ENCODE measurements at places on chromosomes 2 and 18.

DNA sequence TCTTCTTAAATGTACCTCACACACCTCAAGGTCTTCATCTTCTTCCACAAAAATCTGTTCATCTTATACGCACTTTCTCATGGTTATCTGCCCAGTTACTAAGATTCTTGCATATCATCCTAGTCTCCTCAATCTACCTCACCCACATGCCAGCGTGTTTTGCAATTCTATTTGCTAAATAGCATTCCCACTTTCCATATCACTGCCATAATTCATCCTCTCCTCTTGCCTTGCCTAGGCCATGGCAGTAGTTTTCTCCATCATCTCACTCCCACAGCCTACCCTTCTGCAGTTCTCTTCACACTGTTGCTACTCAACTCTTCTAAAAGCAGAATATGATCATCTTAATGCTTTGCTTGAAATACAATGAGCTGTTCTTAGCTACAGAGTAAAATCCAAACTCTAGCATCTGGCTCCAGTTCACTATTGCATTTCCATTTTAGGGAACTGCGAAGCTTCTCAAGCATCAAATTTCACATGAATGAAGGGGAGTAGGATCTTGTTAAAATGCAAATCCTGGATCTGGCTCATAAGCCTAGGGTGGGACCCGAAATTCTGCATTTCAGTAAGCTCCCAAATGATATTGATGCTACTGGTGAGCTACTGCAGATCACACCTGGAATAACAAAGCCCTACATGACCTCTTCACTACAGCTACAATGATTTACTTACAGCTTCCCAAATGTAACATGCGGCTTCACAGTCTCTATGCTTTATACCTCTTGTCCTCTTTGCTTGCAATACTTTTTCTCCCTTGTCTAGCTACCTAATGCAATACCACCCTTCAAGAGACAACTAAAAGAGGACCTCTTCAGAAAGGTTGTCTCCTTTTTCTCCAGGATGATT lies 293.9 kb downstream of the SATB2 start:
- DNase-seq, result no peak

- no peak for DNase-seq
Measured at GRCh38 chr2:203690441-203691047, 15.9 kb upstream of the CD28 start.

GRCh38 chr18:79403723-79404566 lies 8.2 kb downstream of the NFATC1 start:
- DNase-seq, result no peak

DNA sequence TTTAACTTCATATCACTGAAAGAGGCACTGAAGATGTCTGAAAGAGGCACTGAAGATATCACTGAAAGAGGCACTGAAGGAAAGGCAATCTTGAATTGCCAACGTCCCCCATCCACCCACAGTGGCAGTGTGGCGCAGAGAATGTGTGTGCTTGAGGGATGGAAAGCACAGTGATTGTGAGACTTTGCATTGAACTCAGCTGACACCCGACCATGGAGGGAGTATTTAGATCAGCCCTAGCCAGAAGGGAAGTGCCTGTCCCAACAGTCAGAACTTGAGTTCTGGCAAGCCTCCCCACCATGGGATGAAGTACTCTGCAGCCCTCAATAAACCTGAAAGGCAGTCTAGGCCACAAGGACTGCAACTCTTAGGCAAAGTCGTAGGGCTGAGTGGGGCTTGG lies 33.8 kb downstream of the MAP4K3 start:
- peak; percentile 34 for DNase-seq

GRCh38 chr2:10343658-10344057 lies 41.0 kb downstream of the HPCAL1 start:
- DNase-seq, result no peak

DNA sequence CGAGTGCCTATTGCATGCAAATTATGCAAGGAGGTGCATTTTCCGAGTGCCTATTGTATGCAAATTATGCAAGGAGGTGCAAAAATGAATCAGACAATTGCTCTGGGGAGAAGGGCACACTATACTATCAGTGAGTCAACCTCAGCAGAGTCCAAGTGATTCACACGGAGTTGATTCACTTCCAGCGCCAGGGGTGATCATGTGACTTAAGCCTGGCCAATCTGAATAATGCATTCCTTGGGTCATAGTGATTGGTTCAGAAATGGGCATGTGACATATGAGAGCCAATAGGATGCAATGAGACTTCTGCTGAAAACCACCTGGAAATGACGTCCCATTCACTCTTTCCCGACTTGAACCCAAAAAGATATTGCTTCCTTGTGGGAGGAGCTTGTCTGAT lies 152.2 kb downstream of the DAW1 start:
- DNase-seq, result no peak

DNA sequence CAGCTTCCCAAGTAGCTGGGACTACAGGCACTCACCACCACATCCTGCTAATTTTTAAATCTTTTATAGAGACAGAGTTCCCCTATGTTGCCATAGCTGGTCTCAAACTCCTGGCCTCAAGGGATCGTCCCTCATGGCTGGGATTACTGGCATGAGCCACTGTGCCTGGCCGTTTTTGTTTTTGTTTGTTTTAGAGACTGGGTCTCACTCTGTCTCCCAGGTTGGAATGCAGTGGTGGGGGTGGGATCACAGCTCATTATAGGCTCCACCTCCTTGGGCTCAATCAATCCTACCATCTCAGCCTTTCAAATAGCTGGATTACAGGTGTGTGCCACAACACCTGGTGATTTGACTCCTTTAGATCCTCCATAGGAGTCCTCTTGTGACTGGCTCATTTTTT lies 19.5 kb upstream of the ZDBF2 start:
- no peak for DNase-seq

DNA sequence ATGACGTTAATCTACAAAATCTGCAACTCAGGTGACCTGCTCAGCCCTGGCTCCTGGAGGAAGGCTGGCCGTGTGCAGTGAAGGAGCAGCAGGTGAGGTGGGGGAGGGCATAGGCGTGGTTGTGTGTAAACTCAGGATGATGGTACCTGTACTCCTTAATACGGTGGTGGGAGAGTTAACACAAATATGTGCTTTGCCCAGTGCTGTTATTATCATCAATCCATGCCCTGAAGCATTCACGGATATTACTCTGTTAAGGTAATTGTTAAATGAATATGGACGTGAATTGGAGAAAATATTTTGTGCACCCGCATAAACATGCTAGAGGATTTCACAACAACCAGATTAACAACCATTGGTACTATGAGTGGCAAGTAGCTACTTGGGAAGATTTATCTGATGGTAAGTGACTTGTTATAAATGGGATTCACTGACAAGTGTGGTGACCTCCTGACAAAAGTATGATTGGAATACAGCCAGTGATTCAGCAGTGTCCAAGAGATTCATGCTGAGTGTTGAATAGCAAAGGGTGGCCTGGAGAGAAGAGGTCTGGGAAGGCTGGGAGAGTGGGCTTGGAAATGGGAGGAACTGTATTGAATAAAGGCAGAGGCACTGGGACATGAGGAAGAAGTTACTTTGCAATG lies 194.1 kb downstream of the TPGS2 start:
- no peak for DNase-seq

DNA sequence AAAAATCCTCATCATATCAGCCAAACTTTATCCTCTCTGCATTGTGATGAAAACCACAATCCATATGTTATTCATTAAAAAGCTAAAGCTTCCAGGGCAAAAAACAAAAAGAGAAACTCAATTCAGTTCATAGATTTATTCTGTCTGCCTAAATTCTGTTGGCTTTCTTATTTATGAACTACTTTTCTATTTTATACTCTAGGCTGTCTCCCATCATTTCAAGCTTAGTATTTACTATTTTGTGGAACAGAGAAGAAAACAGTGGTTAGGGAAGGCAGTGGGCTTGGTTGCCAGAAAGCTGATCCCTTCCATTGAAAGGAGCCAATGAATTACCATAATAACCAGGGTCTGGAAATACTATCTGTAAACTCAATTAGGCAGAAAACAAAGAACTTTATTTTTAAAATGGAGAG lies 71.8 kb downstream of the RAPH1 start:
- no peak for DNase-seq

- DNase-seq, result no peak
Measured at GRCh38 chr2:130185436-130185835, 3.4 kb downstream of the MZT2B start.

DNA sequence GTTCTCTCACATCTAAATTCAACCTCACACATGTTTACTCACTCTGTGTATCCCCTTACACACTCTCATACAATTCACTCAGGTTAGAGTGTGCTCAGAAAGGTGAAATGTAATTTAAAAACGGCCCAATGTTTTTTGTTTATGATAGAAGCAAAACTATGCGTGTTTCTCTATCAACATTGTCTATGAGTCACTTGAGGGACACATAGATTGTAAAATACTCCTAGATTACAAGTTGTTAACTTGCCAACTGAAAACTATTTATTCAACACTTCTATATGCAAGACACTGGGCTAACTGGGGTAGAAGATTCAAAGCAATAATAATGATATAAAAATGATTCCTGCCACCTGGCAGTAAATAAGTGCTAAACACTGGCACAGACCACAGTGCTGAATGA lies 24.6 kb downstream of the CCDC195 start:
- DNase-seq, result no peak
